H1 (cell line): ENCODE measurements at places on chromosomes 4 and X.

DNA sequence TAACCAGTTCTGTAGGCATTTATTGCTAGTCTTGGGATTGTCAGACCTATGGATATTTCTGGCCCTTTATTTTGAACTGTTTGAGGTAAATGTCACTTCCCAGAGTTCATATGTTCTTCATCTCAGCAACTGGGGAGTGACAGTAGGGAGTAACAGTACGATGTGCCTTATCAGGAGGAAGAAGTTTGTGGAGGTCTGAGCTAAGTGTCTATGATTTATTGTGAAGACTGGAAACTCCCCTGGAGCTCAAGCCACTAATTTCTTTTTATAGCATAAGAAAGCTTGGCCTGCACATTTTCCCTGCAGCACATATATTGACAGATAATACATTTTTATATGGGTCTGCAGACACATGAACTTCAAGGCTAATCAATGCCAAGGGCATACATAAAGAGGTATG lies 383.8 kb downstream of the GRXCR1 start:
- no peak for DNase-seq

DNA sequence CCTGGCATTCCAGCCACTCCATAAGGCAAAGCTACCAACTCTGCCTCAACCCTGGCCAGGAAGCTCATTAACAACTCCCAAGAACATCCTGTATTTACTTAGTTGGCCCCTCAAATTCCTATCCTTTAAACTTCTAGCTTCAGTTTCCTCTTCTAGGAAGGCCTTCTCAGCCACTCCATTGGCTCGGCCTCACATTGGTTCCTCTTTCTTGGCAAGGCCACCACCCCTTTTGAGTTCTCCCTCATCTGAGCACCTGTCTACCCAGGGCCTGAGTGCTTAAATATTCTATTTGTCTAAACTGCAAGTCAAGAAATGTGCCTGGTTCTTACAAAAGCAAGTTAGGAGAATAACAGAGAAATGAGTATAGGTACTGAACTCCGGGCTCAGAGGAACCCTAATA lies 10.0 kb downstream of the SMC1A start:
- no peak for DNase-seq

DNA sequence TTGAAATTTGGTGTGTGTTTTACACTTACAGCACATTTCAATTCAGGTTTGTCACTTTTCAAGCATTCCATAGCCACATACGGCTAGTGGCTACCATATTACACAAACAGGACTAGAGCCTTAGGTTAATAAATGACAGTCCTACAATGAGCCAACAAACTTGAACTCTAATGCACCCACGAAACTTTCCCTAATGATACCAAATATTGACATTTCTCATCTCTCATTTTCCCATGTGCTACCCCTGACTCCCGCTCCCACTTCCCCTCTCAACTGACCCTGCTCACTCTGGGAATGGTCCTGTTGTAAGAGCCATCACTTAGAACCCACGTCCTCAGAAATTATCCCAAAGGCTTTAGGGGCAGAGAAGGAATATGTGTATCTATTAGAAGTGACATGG lies 4.9 kb upstream of the TLR10 start:
- DNase-seq, result no peak

DNA sequence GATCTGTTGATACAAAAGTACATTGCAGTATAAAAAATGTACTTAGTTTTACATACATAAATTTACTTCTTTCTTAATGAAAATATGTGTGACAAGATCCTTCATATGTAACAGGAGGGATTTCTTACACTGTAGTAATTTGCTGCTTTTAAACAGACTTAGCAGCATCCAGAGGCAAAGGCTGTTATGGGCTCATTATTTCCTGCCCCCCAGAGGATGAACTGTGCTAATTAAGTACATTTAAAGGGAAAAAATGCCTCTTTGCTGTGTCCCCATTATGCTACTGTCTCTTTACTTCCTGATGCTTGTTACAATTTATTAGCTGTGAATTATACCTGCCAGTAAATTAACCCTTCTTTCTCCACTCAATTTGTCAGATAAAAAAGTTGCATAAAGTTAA lies 47.1 kb downstream of the NDST3 start:
- DNase-seq, result no peak

- DNase-seq, result no peak
Measured at GRCh38 chr4:61070269-61070668, 129.9 kb upstream of the ADGRL3 start.

DNA sequence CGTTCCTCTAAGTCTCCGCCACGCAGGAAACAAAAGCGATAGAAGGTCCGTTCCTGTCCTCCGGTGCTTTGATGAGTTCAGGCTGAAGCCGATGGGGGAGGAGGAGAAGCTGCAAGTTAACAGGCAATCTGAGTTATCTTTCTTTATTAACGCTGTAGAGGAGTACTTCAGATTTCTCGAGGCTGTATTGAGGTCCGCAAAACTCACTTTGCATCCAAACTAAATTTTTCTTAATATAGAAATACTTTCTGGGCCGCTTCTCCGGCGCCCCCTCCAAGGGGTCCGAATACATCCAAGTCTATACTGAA lies 395 bp upstream of the SOWAHB start:
- DNase-seq, result no peak

DNA sequence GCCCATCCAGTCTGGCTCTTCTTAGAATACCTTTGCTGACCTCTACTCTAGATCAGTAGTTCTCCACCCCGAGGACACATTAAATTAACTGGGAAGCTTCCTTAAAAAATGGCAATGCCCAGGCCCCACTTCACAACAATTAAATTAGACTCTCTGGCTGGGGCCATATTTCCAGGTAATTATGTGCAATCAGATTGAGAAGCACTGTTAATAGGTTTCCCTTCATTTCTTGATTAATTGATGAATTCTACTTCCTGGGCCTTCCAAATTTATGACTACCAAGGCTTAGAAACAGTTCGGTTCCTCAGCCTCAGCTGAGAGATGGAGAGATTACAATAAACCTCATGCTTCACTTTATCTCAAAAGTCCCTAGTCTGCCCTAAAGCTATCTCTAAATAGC lies 71.7 kb upstream of the LIMCH1 start:
- no peak for DNase-seq

DNA sequence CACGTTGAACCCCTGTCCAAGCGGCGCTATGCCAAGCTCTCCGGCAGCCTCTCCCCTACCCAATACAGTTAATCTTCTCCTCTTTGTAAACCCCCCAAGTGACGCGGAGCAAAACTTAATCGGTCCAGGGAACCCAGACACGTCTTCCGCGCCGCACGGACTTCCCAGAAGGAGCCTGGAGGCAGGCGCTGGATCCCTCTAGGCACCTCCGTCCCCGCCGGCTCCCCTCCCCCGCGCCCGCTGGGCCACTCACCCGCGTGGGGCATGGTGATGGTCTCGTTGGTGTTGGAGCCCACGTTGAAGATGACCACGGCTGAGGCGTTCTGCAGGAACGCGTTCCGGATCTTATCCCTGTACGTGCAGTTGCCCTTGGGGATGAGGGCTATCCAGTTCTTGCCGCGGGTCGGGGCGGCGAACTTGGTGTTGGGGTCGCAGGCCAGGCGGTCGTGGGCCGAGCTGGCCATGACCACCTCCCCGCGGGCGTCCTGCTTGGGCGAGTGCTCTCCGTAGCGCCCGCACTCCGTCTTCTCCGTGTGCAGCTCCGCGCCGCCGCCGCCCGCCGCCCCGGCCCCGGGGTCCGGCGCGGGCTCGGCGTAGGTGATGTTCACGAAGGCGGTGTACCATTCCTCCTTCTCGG lies 1.1 kb downstream of the RNF150 start:
- DNase-seq, result no peak

DNA sequence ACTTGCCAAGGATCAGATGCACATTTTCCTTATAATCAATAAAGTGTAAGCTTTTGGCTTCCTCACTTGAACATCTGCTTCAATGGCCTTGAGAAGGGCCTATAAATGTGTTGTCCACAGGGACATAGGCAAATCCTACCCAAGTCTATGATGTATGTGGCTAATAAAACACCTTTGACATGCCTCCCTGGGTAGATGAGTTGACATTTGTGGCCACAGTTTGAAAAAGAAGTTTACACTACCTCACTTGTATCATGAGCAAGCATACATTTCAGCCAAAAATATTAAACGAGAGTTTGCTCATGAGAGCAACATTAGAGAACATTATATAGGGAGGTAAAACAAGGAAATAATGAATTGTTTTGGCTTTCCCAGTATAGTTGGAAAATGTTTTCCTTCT lies 1067.7 kb downstream of the C4orf33 start:
- no peak for DNase-seq

DNA sequence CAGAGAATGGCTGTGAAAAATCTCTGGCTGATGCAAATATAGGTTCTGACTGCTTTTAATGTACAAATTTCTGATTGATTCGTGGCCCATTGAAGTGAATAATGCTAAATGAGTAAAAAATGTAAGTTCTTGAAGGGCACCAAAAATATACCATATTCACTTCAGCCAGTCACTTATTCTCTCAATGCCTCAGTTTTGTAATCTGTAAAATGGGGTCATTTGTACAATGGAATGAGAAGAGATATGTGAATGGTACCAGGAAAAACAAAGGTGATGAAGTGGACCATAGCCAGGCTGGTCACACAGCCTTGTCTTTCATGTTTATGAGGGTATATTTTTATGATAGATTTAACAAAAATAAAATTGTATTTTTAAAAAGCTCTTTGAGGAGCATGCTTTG lies 441.2 kb upstream of the NR3C2 start:
- no peak for DNase-seq

- no peak for DNase-seq
Measured at GRCh38 chr4:35900286-35901243, 343.7 kb downstream of the ARAP2 start.

DNA sequence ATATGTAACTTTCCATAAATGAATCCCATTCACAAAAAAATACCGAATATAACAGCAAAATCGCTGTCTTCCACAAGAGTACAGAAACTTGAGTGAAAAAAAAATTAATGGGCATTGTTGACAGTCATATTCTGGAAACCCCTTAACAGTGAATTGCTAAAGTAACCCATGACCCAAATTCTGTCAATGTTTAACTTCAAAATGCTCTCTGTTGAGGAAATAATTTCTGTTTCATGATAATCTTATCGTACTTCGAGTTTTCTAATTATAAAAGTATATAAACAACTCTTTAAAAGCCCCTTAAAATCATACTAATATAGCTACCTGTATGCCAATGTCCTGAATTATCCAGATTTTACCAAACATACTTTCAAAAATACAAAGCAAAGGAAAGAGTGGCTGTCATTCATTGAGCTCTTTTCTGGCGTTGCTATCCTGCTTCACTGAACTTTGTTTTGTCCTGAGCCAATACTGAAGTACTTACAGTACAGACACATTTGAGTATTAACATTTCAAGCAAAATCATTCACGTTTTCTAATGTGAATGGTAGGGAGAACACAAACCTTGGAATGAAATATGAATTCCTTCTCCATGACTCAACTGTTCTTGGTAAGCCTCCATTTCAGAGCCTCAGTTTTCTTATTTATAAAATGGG lies 2.4 kb downstream of the XAGE3 start:
- no peak for DNase-seq

DNA sequence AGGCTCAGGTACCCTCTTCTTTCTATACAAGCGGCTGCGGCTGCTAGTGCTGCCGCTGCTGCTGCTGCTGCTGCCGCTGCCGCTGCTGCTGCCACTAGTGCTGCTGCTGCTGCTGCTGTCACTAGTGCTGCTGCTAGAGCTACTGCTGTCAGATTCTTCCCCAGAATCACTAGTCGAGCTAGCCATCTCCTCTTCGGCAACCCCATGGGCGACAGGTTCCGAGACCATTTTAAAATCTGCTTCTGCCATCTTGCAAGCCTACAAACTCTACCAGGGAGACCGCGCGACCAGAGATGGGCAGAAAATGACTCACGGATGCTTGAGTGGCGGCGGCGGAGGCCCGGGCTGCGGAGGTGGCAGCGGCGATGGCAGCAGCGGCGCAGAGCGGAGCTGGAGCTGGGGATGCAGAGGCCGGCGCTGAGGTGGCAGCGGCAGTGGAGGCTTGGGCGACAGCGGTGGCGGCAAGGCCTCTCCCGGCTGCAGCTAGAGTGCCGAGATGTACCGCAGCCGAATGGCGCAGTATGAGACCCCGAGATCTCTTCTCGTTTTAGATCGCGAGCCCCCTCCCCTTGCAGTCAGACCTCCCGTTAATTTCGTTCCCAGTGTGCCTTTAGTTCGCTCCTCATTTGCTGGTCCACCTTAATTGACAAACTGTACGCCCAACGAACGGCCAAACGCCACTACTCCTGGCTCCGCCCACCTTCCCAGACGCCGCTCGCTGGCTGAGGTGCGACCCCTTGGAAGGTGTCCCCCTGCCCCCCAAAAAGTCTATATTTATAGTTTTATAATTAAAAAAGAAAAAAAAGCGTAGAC lies at the start of gene NAP1L3:
NAP1L3 (minus strand) TSS at position 523 of the 813 bp plus-strand sequence; CDS start at position 249, 274 bp downstream.
- DNase-seq, result peak; percentile 44

DNA sequence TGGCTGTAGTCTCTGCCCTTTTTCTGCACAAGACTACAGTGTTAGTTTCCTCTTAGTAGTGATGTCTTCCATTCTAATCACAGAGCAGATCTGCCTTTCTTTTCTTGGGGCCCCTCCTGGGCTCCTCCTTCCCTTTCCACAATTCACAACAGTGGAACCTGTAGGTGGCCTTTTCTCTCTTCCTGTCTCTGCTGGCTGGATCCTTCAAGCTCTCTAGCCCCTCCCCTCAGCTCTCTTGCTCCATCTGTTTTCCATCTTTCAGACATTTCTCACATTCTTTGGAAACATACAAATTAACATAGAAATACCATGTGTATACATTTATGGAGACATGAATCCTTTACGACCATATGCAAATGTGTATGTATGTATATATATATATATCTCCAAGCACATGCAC lies 304 bp upstream of the SPIN2A start:
- DNase-seq, result no peak

DNA sequence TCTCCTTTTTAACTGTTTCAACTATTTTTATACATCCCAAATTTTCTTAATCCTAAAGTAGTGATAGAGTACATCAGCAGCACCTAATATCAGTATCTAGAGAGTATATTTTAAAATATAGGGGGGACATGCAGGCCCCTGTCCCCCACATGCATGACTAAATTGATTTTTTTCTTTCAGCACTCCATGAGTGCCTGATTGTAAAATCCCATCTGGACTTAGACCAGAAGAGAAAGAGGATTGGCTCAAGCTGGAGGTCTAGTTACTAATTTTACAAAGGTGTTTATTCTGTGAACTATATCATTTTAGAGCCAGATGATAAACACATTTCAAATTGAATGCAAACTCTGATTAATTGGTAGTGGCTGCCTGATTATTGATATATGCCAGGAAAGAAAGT lies 1533.9 kb upstream of the PABPC4L start:
- no peak for DNase-seq
